Activated naive CD4-positive, alpha-beta T cell treated with anti-CD3 and anti-CD28 coated beads, Interleukin-2, amount 50 U/mL, for 16 hours (primary cell): ENCODE measurements at places on chromosomes 5 and 9.

- DNase-seq = no peak
These were observed 1.0 kb upstream of the MEF2C start for GRCh38 chr5:88883836-88884607.

DNA sequence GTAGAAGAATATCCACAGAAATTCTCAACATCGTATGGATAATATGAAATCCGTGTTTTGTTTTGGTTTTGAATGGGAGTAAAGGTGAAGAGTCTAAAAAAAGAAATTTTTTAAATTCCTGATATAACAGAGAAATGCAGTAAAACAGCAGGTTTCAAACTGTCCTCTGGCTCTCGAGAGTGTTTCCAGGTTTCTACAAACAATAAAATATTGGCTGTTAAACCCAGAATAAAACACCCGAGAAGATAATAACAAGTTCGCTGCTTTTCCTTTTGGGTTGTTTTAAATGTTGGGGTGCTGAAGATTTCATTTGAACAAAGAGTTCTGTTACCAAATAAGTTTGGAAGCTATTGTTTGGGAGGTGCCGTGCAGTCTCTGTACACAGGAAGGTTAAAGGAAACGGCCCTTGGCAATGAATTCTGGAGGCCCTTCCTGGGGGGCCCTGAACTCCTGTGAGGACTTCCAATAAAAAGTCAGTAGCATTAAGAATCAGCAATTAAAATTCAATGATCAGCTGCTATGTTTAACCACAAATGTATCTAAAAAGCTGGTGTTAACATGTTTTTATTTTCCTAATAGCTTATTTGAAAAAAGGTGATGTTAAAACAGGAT lies 215.8 kb downstream of the TSSK1B start:
- DNase-seq = no peak

DNA sequence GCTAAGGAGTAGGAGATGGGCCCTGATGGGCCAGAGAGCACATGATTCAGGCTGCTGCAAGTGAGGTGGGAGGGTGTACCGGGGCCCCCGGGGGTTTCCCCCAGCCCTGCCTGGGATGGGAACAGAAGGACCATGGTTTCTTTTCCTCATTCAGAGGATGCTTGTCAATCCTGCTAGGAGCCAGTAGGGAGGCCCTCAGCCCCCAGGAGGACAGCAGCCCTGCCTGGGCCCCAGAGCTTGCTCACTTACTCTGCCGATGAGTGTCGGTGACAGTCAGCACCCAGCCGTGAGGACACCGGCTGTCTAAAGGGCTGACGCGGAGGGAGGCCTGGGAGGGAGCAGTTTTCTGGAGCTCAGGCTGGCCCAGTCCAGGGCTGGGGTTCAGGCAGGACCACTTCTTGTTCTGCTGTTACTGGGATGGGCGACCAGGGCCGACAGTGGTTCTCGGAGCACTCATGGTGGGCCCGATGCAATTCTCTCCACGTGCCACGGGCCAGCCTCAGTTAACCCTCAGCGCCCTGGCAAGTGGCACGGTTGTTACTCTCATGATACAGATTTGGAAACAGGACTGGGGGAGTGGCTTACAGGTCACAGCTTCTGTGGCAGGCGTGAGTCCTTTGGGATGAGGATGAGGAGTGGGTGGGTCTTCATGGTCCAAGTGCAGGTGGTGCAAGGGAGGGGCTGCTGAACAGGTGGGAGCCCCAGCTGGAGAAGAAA lies 1.8 kb downstream of the ARRDC1 start:
- DNase-seq = no peak

DNA sequence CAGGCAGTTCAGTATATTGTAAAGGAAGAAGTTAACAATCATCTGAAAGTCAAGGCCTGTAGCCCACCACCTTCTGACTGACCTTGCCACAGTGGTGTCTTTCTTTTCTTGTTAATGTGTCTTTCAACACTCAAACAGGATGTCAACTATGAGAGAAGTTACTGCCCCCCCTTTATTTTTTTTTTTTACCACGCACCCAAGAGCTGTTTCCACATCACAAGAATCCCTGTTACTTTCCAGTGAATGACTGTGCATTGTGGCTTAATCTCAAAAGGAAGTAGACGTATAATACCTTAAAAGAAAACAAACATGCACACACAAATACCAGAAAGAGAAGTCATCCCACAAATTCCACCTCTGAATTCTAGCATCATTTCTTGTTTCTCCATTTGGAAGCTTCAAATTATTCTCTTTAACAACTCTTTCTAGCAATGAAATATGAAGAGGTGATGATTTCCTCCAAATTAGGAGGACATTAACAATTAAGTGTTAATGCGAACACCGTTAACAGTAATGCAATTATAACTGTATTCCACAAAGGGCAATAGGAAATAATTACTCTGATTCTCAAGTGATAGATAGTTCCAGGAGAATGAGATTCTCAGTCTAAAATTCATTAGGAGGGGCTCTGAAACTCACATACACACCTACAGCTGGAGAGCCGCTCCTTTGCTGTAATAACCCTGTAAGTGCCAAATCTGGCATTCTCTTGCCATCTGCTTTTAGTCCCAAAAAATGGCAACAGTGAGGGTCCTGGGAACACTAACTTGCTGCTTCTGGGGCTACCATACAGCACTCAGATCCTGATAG lies 201.0 kb downstream of the EFNA5 start:
- no peak for DNase-seq

DNA sequence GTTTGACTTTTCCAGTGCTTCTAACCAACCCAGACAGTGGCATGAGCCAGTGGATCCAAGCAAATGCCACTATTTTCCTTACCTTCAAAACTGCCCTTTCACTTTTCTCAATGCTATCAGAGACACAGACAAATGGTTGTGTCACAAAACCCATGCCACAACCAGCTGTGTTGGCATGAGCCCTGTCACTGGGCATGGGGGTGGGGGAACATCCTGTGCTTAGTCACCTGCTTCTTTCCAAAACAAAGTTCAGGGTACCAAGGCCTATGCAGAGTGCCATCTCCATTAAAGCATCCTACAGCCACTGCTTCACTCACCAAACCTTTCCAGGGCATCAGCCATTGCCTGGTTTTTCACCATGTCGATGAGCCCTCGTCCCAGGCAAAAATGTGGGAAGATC lies 30.1 kb downstream of the NIPSNAP3B start:
- DNase-seq = peak; percentile 14

- DNase-seq = no peak
These were observed 44.4 kb downstream of the ACTBL2 start for GRCh38 chr5:57437976-57438805.

GRCh38 chr5:86674069-86674468 lies 56.3 kb downstream of the COX7C start:
- DNase-seq = no peak

GRCh38 chr5:141785711-141786110 lies 92.5 kb downstream of the PCDH1 start:
- no peak for DNase-seq

- DNase-seq = no peak
These were observed 249.7 kb upstream of the MAP3K1 start for GRCh38 chr5:56565644-56566043.

- no peak for DNase-seq
These were observed 236.7 kb downstream of the BNC2 start for GRCh38 chr9:16633794-16634193.

DNA sequence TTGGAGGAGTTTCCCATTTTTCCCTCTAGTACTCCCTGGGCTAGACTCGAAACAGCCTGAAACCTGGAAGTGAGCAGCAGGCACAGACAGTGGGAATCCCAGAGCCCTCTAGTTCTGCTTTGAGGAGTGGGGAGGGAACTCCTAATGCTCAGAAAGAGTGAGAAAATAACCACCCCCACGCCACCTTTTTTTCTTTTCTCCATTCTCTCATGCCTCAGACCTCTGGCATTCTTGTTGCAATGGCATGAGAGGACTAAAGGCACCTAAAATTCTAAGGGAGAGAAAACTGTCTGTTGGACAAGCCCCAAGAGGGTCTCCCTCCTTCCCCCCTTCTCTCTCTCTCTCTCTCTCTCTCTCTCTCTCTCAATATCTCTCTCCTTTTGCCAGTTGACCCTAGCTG lies 15.1 kb upstream of the IRF1 start:
- no peak for DNase-seq

- DNase-seq = no peak
These were observed 140.6 kb upstream of the SLC12A2 start for GRCh38 chr5:127943061-127943371.

GRCh38 chr5:109304309-109304708 lies 105.5 kb downstream of the PJA2 start:
- DNase-seq = no peak

GRCh38 chr9:117103438-117104110 lies 311.3 kb downstream of the ASTN2 start:
- no peak for DNase-seq

GRCh38 chr9:34991607-34992375 lies 2.2 kb downstream of the DNAJB5 start:
- DNase-seq = peak; percentile 35

DNA sequence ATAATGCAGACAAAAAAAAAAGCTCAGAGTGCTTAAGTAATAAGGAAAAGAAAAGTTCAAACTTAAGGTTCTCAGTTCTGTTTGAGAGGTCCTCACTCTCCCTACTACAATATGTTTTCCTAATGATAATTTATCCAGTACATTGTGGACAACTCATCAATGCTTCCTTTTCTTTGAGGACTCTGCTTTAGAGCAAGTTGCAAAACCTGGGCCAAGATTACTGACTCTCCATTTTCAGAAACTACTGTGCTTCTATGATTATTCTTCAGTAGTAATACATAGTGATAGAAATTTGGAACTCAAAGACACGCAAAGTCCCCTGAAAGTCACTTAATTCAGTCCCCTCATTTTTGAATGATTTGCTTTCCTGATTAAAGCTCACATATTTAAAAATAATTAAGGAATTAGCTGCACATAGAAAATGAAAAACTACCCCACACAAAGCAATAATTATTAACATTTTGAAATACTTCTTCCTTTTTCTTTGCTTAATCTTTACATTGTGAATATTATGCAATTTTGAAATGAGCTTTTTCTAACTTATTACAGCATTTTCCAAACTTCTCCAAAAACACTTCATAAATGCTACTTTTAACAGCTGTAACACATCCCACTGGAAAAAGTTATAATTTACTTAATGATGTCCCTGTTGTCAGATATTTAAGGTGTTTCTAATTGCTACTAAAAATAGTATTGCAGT lies 11.2 kb downstream of the CDKN2A start:
- no peak for DNase-seq

GRCh38 chr5:83405662-83406061 lies 65.9 kb upstream of the VCAN start:
- DNase-seq = no peak

- no peak for DNase-seq
These were observed 35.7 kb downstream of the DPYSL3 start for GRCh38 chr5:147474140-147474539.

GRCh38 chr9:13411791-13412190 lies 132.3 kb upstream of the MPDZ start:
- no peak for DNase-seq

- DNase-seq = no peak
These were observed 128.0 kb downstream of the RASEF start for GRCh38 chr9:82934949-82935348.

DNA sequence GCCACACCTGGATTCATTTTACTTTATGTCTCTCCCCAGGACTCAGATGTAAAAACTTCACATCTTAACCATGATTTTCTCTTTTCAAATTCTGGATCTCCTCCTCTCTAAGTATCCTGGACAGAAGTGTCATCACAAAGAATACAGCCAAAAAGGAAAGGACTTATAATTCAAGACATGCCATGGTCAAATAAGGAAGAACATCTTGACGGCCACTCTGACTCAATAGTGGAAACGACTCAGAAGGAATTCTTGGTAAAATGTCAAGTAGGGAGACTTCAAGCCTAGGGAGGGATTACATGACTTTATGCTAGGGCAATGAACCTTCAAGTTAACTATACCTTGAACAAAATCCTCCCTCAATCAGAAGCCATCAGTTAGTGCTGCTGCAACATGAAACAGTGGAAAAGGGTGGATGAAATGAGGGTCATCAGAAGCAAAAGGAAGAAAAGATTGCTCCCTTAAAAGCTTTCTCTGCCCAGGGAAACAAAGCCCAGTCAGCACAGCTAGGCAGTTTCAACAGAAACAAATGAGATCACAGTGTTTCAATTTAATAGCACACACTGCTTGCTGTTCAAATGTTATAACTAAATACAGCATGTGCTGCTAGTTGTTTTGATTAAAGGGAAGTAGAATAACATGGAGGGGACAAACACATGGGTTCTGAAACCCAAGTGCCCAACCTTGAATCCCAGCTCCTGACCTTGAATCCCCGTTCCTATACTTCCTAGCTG lies 101.4 kb downstream of the LPAR1 start:
- no peak for DNase-seq

- DNase-seq = no peak
These were observed 50.8 kb downstream of the ITGA1 start for GRCh38 chr5:52838326-52839015.

DNA sequence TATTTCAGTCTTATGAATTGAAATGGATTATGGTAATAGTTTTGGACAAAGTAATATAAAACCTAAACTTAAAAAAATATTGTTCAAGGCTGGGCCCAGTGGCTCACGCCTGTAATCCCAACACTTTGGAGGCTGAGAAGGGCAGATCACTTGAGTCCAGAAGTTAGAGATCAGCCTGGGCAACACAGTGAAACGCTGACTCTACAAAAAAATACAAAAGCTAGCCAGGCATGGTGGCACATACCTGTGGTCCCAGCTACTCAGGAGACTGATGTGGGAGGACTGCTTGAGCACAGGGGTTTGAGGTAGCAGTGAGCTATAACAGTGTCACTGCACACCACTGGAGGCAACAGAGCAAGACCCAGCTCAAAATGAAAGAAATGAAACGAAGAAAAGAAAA lies 81.9 kb downstream of the SCAI start:
- no peak for DNase-seq

- DNase-seq = no peak
These were observed 126.9 kb downstream of the PDE4D start for GRCh38 chr5:59766427-59767210.

DNA sequence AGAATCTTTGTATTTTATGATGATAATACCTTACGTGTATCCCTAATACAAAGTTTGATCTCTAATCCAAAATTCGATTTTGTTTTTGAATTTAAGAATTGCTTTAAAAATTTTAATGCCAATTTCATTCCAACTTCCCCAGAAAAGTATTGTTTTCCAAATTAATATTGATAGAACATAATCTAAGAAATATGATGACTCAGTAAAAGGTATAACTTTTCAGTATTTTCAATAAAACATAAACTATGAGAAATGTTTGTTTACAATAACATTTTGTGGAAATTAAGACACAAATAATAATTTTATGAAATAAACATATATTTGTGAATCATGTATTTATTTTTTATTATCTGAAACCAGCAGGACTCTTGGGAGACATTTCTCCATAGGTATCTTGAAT lies 931.6 kb downstream of the EFNA5 start:
- DNase-seq = no peak

GRCh38 chr9:6305954-6306563 lies 22.1 kb upstream of the TPD52L3 start:
- DNase-seq = no peak

GRCh38 chr9:113222482-113222841 lies 1.1 kb downstream of the SLC31A1 start:
- no peak for DNase-seq

- DNase-seq = no peak
These were observed 208.3 kb downstream of the ENC1 start for GRCh38 chr5:74432216-74432615.
